HuH-7 (cell line): ENCODE measurements at places on chromosomes 13 and 19.
A peak's percentile ranks its signal among the peaks of the same experiment; 100 is the strongest.

DNA sequence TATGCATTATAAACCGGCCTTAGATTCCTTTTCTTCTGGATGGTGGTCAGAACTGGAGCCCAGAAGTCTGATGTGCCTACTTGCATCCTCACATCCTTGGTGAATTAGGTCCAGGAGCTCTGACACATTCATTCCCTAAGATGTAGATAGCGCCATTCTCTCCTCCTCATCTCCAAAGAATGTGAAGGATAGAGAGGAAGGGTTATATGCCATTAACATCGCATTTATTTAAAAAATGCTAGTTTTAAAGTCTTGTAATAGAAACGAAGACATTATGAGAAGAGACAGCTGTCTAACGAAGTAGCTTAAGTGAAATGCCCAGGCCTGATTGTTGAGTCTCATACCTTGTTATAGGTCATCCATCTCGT is 9.7 kb downstream of the MBNL2 start:
- no peak for DNase-seq

DNA sequence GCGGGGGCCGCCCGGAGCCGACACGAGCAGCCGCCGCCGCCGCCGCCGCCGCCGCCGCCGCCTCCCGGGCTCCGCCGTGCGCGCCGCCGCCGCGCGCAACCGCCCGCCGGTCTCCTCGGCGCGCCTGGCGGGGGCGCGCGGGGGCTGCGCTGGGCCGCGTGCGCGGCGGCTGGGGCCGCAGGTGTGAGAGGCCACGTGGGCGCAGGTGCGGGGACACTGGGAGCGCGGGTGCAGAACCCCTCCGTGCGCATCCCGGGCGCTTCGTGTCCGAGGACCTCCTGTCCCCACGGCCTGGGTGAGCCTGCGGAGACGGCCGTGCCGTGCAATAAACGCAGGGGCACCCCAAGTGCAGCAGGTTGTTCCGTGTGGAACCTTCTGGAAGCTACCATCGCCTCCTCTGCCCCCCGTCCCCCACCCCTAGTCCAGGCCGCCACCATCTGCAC is at the start of gene LINGO3:
Gene LINGO3 (minus strand): TSS at position 41 of the 443 bp plus-strand sequence. CDS start 16,378 bp downstream, outside the sequence.
- peak; percentile 37 for DNase-seq

DNA sequence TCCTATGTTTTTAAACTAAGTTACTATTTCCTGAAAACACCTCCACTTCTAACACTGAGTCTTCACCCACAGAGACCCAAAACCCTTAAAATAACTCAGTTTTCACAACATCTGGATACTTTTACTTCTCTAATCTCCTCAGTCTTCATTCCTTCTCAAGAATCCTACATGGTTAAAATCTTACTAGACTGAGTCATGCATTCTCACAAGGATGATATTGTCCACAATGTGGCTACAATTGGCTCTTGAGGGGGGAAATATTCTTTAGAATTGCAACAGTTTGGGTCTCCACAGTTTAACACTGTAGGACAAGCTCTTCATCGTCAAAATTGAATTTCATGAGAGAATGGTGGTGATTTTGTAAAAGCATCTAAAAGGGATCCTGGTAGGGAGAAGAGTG is 397.1 kb downstream of the SLITRK5 start:
- DNase-seq, result no peak

GRCh38 chr19:3057275-3057714 is 5.0 kb downstream of the TLE5 start:
- no peak for DNase-seq

GRCh38 chr13:27956576-27957300 is 12.4 kb downstream of the CDX2 start:
- no peak for DNase-seq

- no peak for DNase-seq
Observed at GRCh38 chr13:101763191-101763590, 310.7 kb downstream of the ITGBL1 start.

- no peak for DNase-seq
Observed at GRCh38 chr19:42086770-42087550, 11.0 kb downstream of the ZNF574 start.
